GM18507 (cell line): ENCODE measurements at places on chromosomes 1 and 21.

GRCh38 chr1:113091988-113092594 lies 19.1 kb downstream of the LRIG2 start:
- DNase-seq = no peak

GRCh38 chr1:92822879-92823278 lies 9.0 kb upstream of the RPL5 start:
- no peak for DNase-seq

GRCh38 chr1:234001817-234002216 lies 97.3 kb downstream of the SLC35F3 start:
- DNase-seq = no peak

DNA sequence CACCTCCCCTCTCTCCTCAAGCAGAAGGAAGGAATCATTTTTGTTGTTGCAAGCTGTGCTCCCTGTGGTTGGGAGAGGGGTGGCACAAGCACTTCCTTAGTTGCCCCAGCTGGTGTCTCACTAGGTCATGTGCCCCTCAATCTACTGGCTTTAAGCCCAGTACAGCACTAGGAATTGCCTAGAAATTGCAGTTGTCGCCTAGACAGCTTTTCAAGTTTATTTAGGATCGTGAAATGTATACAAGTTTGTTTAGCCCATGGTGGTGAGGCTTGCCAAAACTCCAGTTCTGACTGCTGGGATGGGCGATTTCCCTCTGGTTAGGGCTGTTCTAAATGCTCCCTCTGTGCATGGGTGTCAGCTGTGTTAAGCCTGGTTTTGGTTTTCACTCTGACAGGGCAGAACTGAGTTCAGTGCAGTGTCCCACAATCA lies 126.8 kb upstream of the ZNF644 start:
- DNase-seq = no peak

DNA sequence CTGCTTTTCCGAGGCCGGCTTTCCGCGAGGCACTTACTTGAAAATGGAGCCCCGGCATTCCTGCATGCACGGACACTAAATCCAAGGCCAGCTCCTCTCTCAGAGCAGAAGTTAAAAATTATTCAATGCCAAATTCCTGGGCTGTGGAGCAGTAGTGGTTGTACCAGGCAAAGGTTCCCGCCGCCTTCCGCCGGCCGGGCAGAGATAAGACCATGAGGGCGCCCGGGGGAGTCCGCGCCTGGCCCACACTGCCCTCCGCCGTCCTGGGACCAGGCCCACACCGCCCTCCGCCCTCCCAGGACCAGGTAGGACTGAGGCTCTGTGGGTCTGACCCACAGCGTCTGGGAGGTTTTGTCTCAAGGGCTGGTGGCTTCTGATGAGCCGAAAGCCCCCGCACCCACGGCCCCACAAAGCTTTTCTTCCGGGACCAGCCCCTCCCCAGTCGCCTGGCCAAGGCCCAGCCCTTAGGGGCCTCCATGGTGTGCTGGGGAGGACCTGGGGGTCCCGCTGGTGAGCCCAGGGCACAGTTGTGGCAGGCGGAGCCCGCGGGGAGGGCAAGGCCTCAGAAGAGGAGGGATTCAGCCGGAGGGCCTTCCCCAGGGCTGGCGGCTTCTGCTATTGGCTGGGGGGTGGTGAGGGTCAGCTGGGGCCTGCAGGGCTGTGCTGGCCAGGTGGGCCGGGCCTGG lies 12.7 kb upstream of the C1orf159 start:
- DNase-seq = no peak

GRCh38 chr1:199182186-199182843 lies 543.5 kb downstream of the PTPRC start:
- DNase-seq = no peak

- DNase-seq = no peak
Observed at GRCh38 chr1:178945763-178946266, 74.9 kb upstream of the ANGPTL1 start.

DNA sequence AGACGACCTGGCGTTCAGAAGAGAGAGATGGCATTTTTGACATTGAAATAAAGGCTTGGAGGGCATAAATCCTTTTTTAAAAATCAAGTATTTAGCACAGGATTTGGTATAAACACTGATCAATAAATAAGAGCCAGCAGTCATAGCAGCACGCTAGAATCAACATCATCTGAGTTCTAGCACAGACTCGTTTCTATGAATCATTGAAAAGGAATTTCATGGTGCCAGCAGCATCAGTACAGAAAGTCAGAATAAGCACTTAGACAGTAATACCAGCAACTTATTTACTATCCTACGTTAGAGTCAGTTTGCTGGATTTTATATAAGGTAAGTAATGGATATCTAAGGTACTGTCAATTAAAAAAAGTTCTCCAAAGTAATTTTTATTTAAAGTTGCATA lies 119.3 kb downstream of the HLCS start:
- no peak for DNase-seq

DNA sequence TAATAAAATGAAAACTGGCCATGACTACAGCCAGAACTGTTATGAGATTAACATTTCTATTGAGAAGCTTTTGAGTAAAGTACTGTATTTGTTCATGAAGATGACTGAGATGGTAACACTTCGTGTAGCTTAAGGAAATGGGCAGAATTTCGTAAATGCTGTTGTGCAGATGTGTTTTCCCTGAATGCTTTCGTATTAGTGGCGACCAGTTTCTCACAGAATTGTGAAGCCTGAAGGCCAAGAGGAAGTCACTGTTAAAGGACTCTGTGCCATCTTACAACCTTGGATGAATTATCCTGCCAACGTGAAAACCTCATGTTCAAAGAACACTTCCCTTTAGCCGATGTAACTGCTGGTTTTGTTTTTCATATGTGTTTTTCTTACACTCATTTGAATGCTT lies 164.0 kb downstream of the NEK7 start:
- no peak for DNase-seq

DNA sequence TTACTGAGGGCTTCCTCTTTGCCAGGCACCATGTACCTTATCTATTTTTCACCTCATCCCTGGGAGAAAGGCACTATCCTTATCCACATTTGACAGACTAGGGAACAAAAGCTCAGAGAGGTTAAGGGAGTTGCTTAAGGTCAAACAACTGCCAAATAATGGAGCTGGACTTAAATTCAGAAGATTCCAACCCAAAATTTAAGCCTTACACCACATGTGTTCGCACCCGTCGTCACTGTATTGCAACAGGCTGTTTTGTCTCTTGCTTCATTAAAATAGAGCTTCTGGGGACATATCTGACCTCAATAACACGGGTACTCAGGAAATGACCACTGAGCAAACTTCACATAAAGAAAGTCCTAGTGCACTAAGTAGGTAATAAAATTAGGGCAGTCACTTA lies 62.0 kb downstream of the TRABD2B start:
- DNase-seq = no peak

DNA sequence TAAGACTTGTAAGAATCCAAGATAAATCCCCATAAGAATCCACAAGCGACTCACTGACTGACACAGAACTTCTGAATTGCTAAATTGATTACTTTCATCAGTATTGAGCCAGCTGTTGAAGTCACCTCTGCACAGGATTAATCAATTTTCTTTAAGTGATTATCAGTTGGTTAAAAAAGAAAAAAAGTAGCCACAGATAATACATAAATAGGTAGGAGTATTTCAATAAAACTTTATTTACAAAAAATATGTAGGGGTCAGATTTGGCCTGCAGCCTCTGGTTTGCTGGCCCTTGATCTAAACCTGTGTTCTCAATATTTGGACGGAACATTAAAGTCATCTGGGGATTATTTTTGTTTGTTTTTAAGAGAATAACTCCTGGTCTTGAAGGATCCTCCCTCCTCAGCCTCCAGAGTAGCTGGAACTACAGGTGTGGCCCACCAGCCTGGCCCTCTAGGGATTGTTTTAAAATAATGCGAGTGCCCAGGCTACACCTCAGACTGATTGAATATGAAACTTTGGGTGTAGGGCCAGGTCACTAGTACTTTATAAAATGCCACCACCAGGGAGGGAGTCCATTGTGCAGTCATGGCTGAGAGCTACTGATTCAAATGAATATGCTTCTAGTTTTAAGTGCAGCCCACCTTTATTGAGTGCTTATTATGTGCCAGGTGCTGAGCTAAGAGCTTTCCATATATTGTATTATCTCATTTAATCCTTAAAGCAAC lies 6.8 kb upstream of the TMEM183A start:
- DNase-seq = no peak

DNA sequence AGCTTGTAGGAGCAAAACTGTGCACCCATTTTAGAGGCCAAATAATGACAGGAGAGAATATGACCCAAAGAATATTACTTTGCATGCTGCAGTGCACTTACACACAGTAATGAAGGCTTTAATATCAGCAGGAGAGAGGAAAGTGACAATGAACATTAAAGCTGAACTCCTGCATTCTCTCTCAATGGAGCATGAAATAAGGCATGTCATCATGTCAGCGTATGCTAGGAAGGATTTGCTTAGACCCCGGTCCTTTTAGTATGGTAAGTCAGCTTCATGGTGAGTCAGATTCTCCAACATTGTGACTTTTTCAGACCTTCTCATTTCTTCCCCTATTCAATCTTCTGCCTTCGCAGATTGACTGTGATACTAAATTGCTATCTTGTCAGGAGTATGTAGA lies 210.7 kb upstream of the TMPRSS15 start:
- no peak for DNase-seq

DNA sequence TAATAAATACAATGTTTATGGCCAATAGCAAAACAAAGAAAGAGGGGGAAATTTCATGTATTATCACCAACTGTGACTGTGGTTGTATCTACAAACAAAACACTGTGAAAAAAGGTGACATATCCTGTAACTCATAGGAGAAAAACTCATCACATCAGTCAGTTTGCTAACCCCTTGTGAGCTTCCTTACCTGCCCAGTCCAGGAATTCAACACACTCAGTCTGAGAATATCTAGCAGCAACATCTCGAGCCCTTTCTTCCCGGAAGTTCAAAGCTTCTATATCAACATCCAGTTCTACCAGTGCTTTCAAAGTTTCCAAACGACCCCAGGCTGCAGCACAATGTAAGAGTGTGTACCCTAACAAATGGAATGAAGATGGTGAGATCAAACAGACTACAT lies 11.5 kb downstream of the TEX50 start:
- DNase-seq = no peak

GRCh38 chr1:50158421-50158820 lies 49.7 kb downstream of the ELAVL4 start:
- DNase-seq = no peak

GRCh38 chr1:155466617-155466972 lies 96.0 kb downstream of the ASH1L start:
- DNase-seq = no peak

DNA sequence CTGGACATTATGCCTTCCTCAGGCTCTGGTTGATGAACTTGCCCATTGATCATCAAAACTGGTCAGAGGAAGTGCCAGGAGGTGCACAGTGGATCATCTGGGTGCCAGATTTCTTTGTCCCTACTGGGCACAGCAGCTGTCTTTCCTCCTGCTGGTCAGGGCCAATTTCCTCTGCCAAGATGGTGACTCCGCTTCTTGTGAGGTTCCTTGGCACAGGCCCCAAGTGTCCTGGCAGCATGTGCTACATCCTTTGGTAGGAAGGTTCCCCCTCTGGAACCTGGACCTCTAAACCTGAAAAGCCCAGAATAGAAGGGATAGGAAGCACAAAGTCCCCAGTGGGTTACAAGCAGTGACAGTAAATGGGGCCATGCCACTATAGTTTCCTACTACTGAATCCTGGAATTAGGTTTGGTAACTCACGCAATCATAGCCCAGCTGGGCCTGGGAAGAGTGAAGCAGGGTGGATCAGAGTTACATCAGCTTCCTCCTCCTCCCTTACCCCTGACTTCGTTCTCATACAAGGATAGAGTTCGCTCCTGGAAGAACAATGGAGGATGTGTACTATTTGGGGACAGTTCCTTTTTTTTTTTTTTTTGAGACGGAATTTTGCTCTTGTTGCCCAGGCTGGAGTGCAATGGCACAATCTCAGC lies 147.1 kb downstream of the CNIH3 start:
- no peak for DNase-seq

GRCh38 chr1:39174390-39175081 lies 30.0 kb upstream of the MACF1 start:
- DNase-seq = no peak

GRCh38 chr1:244727871-244728474 lies 75.0 kb downstream of the DESI2 start:
- DNase-seq = no peak

- no peak for DNase-seq
Observed at GRCh38 chr21:38773099-38774061, 32.3 kb upstream of the ETS2 start.

DNA sequence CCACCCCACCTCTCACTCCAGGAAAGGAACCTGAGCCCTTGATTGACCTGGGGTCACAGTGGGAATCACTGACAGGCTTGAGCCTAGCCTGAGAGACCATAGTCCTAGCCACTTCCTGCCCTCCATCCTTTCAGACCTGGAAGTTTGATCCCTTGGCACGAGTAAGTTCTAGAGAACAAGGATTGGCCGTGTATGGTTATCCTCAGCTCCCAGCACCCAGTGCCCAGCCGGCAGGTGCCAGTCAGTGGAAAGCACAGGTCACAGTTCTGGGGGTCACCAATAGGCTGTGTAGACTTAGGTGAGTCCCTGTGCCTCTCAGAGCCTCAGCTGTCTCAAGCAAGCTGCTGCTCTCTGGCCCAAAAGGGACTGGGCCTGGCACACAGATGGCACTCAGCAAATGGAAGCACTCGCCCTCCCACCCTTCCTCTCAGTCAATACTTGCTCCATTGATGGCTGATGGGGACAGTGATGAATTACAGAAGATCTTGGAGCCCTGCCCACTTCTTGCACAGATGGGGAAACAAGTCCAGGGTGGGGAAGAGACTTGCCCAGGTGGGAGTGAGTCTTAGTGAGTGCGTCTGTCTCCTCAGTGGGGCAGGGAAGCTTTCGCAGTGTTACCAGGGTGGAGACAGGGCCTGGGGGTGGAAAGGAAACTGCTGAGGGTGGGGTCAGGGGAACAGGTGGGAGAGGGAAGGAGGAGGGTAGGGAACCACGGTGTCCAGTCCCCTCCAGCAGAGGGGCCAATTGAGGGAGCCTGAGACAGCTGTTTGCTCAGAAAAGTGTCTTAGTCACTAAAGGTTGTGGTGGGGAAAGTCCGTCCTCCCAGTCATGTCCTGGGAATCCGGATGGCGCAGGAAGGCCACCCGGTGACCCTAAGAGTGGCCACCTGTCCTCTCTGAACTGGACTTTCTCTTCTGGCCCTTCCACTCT lies 2.6 kb upstream of the KCNQ4 start:
- DNase-seq = no peak

- DNase-seq = no peak
Observed at GRCh38 chr1:160612613-160613218, 33.4 kb upstream of the CD84 start.

GRCh38 chr1:230287674-230288315 lies 138.3 kb downstream of the PGBD5 start:
- no peak for DNase-seq

GRCh38 chr1:162139211-162139610 lies 69.7 kb downstream of the NOS1AP start:
- DNase-seq = no peak
